NCI-H2107 (cell line): ENCODE measurements at places on chromosomes 5 and 9.

- DNase-seq, result no peak
Observed at GRCh38 chr9:69535911-69536310, 136.3 kb downstream of the APBA1 start.

GRCh38 chr5:111627862-111628261 is 115.5 kb upstream of the STARD4 start:
- DNase-seq, result no peak

GRCh38 chr5:159026781-159027180 is 72.9 kb downstream of the EBF1 start:
- no peak for DNase-seq

DNA sequence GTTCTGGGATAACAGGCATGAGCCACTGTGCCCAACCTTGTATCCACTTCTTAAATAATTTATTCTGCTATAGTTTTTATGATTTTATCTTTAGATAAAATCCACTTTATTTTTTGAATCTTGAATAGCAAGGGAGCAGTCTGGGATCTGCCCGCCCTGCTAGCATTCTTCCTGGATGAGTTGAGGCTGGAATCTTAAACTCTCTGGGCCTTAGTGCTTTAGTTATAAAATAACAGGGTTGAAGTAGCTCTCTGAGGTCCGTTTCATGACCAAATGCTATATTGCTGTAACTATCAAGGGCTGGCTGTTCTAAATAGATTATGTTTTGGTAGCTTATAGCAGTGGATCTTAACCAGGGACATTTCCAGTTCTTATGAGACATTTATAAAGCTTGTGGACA is 20.8 kb downstream of the ACER2 start:
- DNase-seq, result no peak

GRCh38 chr5:103894882-103895281 is 332.3 kb upstream of the NUDT12 start:
- no peak for DNase-seq

GRCh38 chr5:53109056-53109442 is 508 bp downstream of the MOCS2 start:
- DNase-seq, result no peak

DNA sequence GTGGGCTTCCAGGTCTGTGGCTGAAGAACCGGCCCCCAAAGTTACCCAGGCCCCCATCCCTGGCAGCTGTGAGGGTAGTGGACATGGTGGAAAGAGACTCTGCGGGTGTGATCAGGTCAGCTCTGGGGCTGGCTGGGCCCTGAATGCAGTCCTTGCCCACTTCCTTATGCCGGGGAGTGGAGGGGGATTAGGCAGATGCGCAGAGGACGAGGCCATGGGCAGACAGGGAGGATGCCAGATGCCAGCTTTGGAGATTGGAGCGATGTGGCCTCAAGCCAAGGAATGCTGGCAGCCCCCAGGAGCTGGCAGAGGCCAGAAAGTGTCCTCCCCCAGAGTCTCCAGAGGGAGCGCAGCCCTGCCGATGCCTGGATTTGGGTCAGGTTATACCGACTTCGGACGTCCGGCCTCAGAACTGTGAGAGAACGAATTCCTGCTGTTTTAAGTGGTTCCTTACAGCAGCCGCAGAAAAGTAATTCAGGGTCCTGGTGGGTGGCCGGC is 69.8 kb downstream of the ADAMTS2 start:
- DNase-seq, result no peak

DNA sequence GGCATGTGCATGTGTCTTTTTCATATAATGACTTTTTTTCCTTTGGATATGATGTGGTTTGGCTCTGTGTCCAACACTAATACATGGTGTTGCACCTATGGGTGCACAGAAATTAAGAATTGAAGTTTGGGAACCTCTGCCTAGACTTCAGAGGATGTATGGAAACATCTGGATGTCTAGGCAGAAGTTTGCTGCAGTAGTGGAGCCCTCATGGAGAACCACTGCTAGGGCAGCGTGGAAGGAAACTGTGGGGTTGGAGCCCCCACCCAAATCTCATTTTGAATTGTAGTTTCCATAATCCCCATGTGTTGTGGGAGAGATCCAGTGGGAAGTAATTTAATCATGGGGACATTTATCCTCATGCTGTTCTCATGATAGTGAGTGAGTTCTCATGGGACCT is 235.0 kb upstream of the TRPC7 start:
- no peak for DNase-seq

DNA sequence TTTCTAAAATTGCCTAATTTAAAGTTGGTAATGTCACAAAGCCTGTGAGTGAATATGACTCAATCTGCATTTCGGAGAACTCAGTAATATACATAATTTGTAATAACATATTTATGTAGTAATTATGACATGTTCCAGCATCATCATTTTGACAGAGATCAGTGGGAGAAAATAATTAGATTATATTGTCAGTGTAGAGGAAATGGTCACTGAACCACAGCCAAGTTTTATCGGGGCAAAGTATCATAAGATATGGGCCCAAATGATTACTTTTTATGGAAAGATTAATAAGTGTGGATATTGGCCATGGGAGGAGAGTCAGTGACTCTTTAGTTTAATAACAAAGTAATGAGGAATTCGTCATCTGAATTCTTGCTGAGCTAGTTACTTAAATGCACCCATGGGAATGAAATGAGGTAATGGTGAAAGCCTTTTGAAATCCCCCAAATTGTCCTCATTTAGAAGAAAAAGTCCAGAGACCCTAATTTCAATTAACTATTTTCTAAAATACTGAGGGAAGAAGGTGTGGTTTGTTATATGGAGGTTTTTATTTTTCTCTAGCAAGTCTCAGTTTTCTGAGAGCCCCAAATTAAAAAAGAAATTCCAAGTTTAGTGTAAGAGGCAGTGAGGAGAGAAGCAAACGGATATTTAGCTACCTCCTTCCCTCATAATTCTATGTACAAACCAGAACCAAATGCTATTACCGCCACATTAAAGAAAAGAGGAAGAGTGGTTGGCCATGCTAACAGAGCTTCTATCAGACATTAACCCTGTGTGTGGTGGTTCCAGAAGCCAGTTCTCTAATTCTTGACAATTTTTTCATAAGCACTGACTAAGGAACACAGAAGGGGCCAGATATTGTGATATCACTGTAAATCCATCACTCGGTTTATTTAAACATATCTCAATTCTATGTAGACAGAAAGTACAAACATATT is 37.7 kb upstream of the MRPS30 start:
- DNase-seq, result no peak

DNA sequence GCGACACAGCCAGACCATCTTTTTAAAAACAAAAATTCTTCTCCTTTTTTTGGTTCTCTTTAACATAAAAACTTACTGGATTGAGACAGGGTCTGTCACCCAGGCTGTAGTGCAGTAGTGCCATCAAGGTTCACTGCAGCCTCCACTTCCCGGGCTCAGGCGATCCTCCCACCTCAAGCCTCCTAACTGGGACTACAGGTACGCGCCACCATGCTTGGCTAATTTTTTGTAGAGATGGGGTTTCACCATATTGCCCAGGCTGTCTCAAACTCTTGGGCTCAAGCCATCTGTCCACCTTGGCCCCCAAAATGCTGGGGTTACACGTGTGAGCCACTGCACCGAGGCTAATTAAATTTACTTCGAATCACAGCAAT is 13.8 kb downstream of the HNRNPK start:
- DNase-seq, result no peak
